ENCODE measurements at places on chromosomes 3 and 15.

- no peak for DNase-seq
Observed at GRCh38 chr15:83449250-83449671, 2.1 kb downstream of the SH3GL3 start.

DNA sequence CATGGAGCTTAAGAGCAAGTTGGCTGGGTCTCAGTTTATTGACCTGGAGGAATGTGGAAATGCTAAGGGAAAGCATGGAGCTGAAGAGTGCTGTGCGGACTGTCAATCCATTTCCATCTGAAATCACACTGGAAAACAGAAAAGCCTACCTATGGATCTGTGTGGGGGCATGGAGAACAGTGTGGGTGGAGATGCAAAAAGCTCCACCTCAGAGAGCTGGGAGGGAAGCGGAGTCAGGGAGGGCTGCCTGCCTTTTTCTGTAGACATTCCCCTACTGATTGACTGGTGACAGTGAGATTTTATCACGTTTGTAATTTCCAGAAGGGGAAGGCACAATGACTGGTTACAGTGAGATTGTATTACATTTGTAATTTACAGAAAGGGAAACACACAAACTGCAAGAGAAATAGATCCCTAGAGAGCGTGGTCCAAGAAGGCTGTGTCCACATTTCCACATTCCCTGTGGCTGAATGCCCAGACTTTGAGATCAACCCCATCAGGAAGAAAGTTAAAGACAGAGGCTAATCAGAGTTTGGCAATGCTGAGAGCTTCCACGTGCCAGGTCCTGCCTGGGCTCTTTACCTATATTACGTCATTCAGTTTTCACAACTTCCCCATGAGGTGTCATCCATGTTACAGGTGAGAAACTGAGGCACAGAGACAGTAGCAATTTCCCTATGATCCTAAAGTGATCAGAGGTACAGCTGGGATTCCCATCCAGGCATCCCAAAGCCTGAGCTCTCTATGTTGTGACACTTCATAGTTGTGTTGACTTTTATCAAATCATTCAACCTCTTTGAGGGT is 67.7 kb upstream of the NSMCE3 start:
- DNase-seq, result no peak

GRCh38 chr3:134057006-134057653 is 27.4 kb upstream of the SLCO2A1 start:
- DNase-seq, result no peak

- no peak for DNase-seq
Observed at GRCh38 chr3:115323380-115323779, 176.3 kb upstream of the ZBTB20 start.

GRCh38 chr3:62529230-62529629 is 155.9 kb upstream of the FEZF2 start:
- DNase-seq, result peak; percentile 38

- no peak for DNase-seq
Observed at GRCh38 chr3:52204337-52205073, 6.5 kb downstream of the ALAS1 start.

GRCh38 chr15:50190166-50190570 is 8.2 kb downstream of the SLC27A2 start:
- DNase-seq, result no peak

GRCh38 chr3:108959017-108959416 is 5.3 kb upstream of the GUCA1C start:
- DNase-seq, result no peak
